ENCODE measurements at places on chromosomes 1 and 21. TPM values are rescaled to one million over a fixed set of nuclear protein-coding genes. Genes with fewer than 3 reads are reported as not detected.

DNA sequence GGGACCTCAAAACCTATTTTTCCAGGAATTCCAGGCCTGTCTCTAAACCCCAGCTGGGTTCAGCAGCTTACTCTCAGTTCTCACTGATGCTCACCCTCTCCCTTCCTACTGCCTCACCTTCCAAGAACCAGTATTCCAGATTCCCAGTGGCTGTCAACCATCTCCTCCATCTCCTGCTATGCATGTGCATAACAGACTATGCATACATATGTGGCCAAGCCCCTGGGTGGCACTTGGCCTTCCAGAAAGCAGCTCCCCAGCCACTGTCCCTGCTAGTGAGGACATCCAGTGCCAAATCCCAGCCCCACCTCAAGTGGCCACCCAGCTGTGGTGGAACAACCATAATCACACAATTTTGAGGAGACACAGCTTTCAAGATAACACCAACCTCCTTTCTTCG is 475.7 kb upstream of the PKN2 start:
- DNase-seq, result no peak
- peaks cover 3% of the 10 kb centered on the region for H3K27me3 ChIP-seq
- H3K27ac ChIP-seq, result no peak overlapping the region
- H3K4me1 ChIP-seq, result no peaks in the 10 kb centered on the region
- H3K4me3 ChIP-seq, result no peak overlapping the region
- H3K36me3 ChIP-seq, result no peaks in the 10 kb centered on the region

GRCh38 chr21:14998336-14998735 is 66.5 kb downstream of the NRIP1 start:
- H3K4me3 ChIP-seq, result no peak overlapping the region
- H3K4me1 ChIP-seq, result peaks cover 6% of the 10 kb centered on the region
- no peak for DNase-seq
- H3K27me3 ChIP-seq, result no peaks in the 10 kb centered on the region

DNA sequence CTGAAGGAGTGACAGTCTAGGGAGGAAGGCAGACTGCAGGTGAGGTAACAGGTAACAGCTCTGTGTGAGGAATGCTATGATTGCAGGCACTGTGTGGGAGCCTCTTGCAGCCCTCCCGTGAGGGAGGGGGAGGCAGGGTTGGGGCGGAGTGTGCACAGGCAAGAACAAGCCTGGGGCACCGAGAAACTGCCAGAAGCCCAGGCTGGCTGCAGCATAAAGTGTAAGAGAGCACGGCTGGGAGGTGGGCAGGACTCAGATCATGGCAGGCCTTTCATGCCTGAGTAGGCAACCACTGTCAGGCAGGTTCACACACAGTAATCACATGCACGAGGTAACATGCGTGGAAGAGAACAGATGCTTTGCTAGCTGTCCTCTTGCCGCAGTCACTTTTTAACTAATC is 11.3 kb upstream of the RHEX start:
- no peak for DNase-seq
- no peaks in the 10 kb centered on the region for H3K36me3 ChIP-seq
- H3K4me3 ChIP-seq, result no peak overlapping the region
- no peak overlapping the region for H3K27ac ChIP-seq

DNA sequence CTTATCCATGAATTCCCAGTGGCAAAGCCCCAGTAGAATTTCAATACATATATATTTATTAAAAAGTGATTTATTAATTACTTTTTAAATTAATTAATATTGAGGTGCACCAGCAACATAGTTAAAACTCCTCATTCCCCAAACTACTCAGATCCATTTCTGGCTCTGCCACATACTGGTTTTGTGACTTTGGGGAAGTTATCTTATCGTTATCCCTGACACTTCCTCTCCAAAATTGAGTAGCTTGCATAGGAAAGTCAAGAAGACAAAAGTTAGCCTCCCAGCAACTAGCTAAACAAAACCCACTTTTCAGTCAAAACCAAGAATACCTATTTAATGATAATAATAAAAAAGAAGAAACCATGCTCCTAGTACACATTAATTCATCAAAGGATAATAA is 35.9 kb downstream of the TCP10L start:
- H3K36me3 ChIP-seq, result no peaks in the 10 kb centered on the region
- no peaks in the 10 kb centered on the region for H3K27me3 ChIP-seq
- no peak overlapping the region for H3K27ac ChIP-seq

- no peaks in the 10 kb centered on the region for H3K27me3 ChIP-seq
- H3K36me3 ChIP-seq, result no peaks in the 10 kb centered on the region
- H3K4me1 ChIP-seq, result peaks cover 4% of the 10 kb centered on the region
- H3K27ac ChIP-seq, result no peak overlapping the region
- no peak overlapping the region for H3K4me3 ChIP-seq
Observed at GRCh38 chr1:205229399-205229871, 1.7 kb downstream of the TMCC2 start.

DNA sequence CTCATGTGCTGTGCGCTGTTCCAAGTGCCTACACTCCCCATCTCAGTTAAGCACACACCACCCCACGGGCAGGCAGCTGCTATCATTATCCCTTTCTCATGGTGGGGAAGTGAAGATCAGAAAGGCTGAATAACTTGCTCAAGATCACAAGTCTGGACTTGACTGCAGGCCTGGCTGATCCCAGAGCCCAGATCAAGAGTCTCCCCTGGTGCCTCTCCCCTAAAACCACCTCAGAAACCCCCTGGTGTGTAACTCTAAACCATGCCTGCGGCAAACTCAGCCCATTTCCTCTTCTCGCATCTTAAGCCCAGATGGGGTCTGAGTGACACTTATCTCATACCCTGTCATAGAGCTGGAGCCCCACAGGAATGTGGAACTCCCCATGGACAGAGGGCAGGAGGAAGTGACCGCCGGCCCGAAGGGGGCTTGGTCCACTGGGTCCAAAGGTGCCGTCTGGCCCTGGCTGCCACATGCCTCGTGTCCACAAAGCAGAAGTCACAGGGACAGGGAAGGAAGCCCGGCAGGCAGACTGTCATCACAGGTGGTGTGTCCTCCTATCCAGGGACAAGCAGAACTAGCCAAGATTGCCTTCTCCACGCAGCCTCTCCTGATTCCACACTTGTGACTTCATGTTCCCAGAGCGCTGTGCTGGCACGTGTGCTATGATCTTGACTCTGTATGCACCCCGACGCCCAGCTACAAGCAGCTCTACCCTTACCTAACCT is 92.1 kb downstream of the SYF2 start:
- DNase-seq, result no peak
- no peak overlapping the region for H3K4me3 ChIP-seq
- H3K27ac ChIP-seq, result no peak overlapping the region
- H3K4me1 ChIP-seq, result no peaks in the 10 kb centered on the region
- H3K27me3 ChIP-seq, result peaks cover 12% of the 10 kb centered on the region

DNA sequence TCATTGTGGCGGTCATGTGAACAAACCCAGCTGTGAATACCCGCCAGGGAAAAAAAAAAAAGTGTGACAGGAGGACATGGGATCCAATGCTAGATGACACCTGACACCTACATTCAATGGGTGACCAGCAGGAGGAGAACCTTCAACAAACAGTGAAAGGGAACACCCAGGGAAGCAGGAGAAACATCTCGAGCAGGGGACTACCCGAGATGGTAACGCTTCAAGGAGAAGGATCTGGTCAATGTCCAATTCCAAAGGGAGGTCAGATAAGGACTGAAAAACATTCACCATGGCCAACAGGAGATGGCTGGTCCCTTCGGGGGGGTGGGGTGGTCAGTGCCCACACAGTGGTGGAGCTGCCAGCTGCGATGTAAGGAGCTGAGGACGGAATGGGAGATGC is 46.3 kb downstream of the PTPN14 start:
- H3K36me3 ChIP-seq, result no peaks in the 10 kb centered on the region
- DNase-seq, result no peak
- peaks cover 3% of the 10 kb centered on the region for H3K4me1 ChIP-seq
- no peak overlapping the region for H3K27ac ChIP-seq
- H3K27me3 ChIP-seq, result no peaks in the 10 kb centered on the region

GRCh38 chr1:101199637-101199982 is 37.2 kb upstream of the S1PR1 start:
- DNase-seq, result no peak
- no peak overlapping the region for H3K27ac ChIP-seq
- no peaks in the 10 kb centered on the region for H3K27me3 ChIP-seq
- H3K4me1 ChIP-seq, result peaks cover 3% of the 10 kb centered on the region
- no peaks in the 10 kb centered on the region for H3K36me3 ChIP-seq

- H3K4me1 ChIP-seq, result peaks cover 20% of the 10 kb centered on the region
- peaks cover 15% of the 10 kb centered on the region for H3K27me3 ChIP-seq
- no peak overlapping the region for H3K4me3 ChIP-seq
- DNase-seq, result peak; percentile 88
Observed at GRCh38 chr1:53733975-53734649, 4.9 kb downstream of the GLIS1 start.

- no peaks in the 10 kb centered on the region for H3K27me3 ChIP-seq
- no peak overlapping the region for H3K27ac ChIP-seq
- no peaks in the 10 kb centered on the region for H3K4me1 ChIP-seq
- H3K4me3 ChIP-seq, result no peak overlapping the region
- no peak for DNase-seq
- no peaks in the 10 kb centered on the region for H3K36me3 ChIP-seq
Observed at GRCh38 chr21:16572032-16572431, 842.2 kb downstream of the USP25 start.

GRCh38 chr21:34513129-34513675 is 1.2 kb upstream of the KCNE1 start:
- H3K27ac ChIP-seq, result no peak overlapping the region
- H3K27me3 ChIP-seq, result no peaks in the 10 kb centered on the region
- H3K4me3 ChIP-seq, result no peak overlapping the region
- H3K36me3 ChIP-seq, result peaks cover 2% of the 10 kb centered on the region

DNA sequence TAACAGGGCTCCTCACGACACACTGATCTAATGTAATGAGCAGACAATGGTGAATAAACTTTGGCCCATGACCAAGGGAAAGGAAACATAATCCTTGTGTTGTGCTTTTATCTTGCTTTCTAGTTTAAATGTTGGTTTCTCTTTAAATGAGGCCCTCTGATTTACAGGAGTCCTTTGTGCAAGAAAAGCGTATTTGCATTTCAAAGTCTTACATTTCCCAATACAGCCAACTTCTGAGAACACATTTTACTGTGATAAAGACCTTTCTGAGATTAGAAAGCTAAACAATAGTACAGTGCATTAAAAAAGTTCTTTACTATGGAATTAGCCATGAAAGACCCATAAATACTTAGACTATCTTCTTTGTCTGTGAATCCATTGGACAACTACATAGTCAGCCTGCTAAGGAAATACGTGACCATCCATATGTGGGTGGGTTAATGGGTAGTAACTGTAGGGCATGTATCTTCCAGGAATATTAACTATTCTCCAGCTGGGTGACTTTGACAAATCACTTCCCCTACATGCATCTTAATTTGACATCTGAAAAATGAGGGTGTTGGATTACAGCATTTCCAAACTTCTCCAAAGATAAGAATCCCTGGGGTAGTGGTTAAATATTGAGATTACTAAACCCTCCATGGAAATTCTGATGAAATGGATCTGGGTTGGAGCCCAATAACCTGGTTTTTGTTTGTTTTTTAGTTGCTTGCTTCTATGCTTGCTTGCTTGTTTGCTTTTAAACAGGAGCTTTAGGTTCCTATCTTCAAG is 50.3 kb upstream of the USP1 start:
- no peak overlapping the region for H3K4me3 ChIP-seq
- H3K27me3 ChIP-seq, result no peaks in the 10 kb centered on the region
- no peaks in the 10 kb centered on the region for H3K36me3 ChIP-seq
- DNase-seq, result peak; percentile 92
- no peak overlapping the region for H3K27ac ChIP-seq

- H3K4me3 ChIP-seq, result no peak overlapping the region
- H3K4me1 ChIP-seq, result peaks cover 10% of the 10 kb centered on the region
- no peak overlapping the region for H3K27ac ChIP-seq
- DNase-seq, result no peak
Observed at GRCh38 chr1:54546651-54547401, 1.2 kb upstream of the ACOT11 start.

DNA sequence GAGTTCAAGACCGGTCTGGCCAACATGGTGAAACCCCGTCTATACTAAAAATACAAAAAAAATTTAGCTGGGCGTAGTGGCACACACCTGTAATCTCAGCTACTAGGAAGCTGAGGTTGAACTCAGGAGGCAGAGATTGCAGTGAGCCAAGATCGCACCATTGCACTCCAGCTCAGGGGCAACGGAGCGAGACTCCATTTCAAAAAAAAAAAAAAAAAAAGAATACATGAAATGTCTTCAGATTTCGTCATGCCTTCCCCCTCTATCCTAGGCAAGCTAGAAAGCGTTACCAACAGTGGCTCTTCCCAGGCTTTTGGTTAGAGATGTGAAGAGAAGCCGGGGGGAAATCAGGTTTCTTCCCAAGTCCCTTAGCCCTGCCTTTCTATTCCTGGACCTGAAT is 3.6 kb downstream of the TFF1 start:
- no peaks in the 10 kb centered on the region for H3K4me1 ChIP-seq
- no peak overlapping the region for H3K27ac ChIP-seq
- no peak for DNase-seq
- no peaks in the 10 kb centered on the region for H3K36me3 ChIP-seq
- no peak overlapping the region for H3K4me3 ChIP-seq
- no peaks in the 10 kb centered on the region for H3K27me3 ChIP-seq

GRCh38 chr1:22755641-22756040 is 45.0 kb downstream of the EPHB2 start:
- H3K4me3 ChIP-seq, result no peak overlapping the region
- no peaks in the 10 kb centered on the region for H3K27me3 ChIP-seq
- peaks cover 21% of the 10 kb centered on the region for H3K4me1 ChIP-seq
- DNase-seq, result no peak

DNA sequence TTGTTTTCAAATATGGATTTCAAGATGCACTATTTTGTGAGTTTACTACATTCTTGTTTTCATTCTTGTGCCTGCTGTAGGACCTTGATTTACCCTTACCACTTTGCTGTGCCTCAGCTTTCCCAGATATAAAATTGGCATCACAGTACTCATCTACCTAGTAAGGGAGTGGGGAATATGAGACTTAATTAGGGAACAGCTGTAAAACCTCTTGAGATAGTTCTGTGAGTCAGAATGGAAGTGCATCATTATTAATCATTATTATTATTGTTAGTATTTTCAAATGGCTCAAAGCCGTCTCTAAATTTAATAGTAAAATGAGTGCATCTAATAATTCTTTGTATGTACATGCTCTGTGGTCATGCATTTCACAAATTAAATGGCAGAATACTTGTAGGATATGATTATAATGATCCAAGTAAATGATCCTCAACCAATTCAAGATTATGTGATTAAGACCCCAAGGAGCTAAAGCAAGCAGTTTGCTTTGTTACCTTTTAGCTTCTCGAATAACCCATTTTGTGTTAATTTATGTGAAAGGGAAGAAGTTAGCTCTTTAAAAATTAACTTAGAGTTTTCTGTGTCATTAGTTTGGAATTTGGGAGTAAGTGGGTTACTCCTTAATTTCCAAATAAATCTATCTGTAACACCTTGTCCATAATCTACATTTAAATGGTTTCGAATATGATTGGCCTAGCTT is 155.4 kb downstream of the NFIA start:
- DNase-seq, result no peak
- no peak overlapping the region for H3K27ac ChIP-seq
- no peaks in the 10 kb centered on the region for H3K36me3 ChIP-seq
- H3K4me1 ChIP-seq, result peaks cover 6% of the 10 kb centered on the region
- H3K4me3 ChIP-seq, result no peak overlapping the region

- no peaks in the 10 kb centered on the region for H3K36me3 ChIP-seq
- H3K4me1 ChIP-seq, result no peaks in the 10 kb centered on the region
- H3K27ac ChIP-seq, result no peak overlapping the region
Observed at GRCh38 chr21:25501996-25502665, 105.2 kb downstream of the MRPL39 start.

Gene OR6N2
- not detected for total RNA-seq

Gene KCNA3
- 5.6 TPM for total RNA-seq

Gene LCE3D
- not detected for total RNA-seq

Gene VWA1
- 2.6 TPM for total RNA-seq

Gene EXO1
- 3.0 TPM for total RNA-seq

Gene AQP10
- total RNA-seq, result not detected

Gene PLA2G2C
- not detected for total RNA-seq

Gene LCA5L
- total RNA-seq, result 0.66 TPM
